ENCODE measurements at places on chromosomes 11 and 22.

DNA sequence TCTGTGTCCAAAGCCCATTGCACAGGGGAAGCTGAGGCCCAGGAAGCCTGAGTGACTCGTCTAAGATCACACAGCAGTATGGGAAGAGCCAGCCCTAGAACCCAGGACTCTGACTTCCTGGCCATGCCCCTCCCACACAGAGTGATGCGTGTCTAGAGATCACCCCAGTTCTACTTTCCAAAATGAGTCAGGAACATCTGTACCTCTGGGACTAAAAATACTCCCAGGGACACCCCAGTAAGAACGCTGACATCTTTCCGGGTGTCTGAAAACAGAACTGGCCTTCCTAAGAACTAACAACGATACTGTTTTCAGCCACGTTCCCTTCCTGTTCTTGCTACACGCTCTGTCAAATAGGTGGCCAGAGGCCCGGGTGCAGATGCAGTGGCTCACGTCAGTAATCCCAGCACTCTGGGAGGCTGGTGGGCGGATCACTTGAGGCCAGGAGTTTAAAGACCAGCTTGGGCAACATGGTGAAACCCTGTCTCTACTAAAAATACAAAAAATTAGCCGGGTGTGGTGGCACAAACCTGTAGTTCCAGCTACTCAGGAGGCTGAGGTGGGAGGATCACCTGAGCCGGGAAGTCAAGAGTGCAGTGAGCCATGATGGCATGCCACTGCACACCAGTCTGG, 21.7 kb upstream of the PDGFB start:
- no peak for DNase-seq

GRCh38 chr11:45964911-45965389, 42.5 kb downstream of the LARGE2 start:
- DNase-seq: peak; percentile 63

GRCh38 chr11:1532014-1532586, 40.0 kb downstream of the DUSP8 start:
- DNase-seq: no peak

DNA sequence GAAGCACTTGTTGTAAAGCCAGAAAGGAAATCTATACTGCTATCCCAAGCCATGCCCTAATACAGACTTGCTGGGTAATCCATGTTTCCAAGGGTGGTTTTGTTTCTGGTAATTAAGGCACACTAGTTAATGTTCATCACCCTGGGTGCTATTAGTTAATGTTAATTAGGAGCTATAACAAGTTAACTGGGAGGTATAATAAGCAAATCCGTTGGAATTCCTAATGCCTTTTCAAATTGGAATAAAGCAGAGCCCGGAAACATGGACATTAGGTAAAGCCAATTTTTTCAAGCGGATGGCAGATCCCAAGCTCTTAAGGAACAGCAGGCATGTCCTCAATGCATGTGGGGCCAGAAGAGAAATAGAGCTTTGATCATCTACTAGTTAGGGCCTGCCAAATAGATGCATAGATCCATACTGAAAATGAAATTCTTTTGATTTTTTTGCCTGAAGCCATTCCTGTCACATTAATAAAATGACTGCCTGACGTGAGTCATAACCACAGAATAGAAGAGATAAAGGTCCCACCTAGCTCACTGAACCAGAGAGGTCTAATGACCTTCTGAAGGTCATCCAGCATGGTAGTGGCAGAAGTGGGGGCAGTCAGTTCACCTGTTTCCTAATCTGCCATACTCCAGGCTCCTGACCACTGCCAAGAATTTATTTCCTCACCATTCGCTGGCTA, 28.5 kb upstream of the CCDC34 start:
- no peak for DNase-seq

GRCh38 chr11:95557376-95557775, 232.2 kb downstream of the FAM76B start:
- DNase-seq: no peak

- DNase-seq: no peak
These were observed 907.7 kb downstream of the BRD1 start for GRCh38 chr22:48919851-48920589.

DNA sequence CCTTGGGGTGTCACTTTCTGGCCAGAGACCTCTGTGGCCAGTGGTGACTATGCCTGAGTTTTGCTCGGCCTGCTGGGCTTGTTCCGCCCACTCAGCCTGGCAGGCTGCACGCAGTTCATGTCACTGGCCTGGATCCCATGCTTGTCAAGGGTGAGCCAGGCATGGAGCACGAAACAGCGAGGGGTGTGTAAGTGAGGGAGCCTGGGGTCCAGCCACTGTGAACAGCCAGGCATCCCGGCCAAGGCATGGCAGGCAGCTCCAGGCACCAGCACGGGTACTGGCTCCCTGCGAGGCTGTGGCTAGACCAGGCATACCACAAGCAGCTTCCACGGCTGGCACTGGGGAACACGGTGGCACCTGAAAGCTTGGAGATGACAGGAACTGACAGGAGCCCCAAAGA, 214.3 kb downstream of the LRRC4C start:
- DNase-seq: no peak

- DNase-seq: no peak
These were observed 86.1 kb upstream of the PARVA start for GRCh38 chr11:12291313-12291712.

GRCh38 chr11:115361025-115361424, 143.2 kb downstream of the CADM1 start:
- DNase-seq: no peak

DNA sequence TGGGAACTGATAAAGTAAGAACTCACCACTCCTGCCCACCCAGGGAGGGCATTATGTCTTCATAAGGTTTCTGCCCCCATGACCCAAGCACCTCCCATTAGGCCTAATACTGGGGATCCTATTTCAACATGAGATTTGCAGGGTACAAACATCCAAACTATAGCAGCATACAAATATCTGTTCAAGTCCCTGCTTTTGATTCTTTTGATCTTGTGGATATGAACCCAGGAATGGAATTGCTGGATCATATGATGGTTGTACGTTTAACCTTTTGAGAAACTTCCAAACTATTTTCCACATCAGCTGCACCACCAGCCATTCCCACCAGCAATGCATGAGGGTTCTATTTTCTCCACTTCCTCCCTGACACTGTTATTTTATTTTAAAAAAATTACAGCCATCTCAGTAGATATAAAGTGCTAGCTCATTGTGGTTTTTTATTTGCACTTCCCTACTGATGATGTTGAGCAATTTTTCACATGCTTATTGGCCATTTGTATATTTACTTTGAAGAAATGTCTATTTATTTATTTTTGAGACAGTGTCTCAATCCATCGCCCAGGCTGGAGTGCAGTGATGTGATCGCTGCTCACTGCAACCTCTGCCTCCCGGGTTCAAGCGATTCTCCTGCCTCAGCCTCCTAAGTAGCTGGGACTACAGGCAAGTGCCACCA, 7.1 kb upstream of the ATG16L2 start:
- DNase-seq: peak; percentile 69

GRCh38 chr11:65429724-65430405, 7.3 kb downstream of the NEAT1 start:
- peak; percentile 54 for DNase-seq

DNA sequence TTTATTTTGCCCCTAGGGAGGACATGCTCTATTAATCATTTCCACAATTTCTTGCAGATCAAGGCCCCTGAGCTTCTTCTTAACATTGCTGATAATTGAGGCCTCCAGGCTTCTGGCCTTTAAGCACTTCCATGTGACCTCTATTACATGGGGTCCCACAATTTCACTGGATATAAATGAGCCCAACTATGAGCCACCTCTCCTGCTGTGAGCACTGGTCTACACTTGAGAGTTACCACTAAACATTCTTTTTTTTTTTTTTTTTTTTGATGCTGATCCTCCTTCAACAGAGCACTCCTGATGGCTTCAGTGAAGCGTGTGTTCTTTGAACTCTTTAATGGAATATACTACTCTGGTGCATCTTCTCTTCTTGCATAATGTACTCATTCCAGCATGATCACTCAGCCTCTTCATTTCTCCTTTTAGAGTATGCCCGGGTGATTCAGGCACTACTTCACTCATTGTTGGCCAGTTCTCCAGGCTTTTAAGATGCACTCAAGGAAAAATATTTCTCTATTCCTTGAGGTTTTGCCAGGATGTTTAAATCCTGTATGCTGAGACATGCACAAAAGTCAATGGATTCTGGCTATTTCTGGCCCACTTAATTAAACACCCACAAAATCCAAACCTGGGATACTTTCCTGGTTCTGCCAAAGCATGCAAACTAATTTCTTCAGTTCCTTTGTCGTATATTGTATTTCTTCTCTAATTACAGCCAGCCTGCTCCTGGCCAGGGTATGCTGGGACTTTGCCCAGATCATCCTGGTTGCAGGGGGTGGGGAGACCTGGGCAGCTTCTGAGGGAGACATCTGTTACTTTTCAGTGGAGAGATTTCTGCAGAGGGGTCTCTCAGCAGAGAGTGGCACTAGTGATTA, 257.8 kb upstream of the LUZP2 start:
- DNase-seq: no peak

- DNase-seq: peak; percentile 9
These were observed 3.4 kb downstream of the TENM4 start for GRCh38 chr11:79437278-79437980.

- DNase-seq: no peak
These were observed 14.7 kb downstream of the STX3 start for GRCh38 chr11:59769828-59770227.

DNA sequence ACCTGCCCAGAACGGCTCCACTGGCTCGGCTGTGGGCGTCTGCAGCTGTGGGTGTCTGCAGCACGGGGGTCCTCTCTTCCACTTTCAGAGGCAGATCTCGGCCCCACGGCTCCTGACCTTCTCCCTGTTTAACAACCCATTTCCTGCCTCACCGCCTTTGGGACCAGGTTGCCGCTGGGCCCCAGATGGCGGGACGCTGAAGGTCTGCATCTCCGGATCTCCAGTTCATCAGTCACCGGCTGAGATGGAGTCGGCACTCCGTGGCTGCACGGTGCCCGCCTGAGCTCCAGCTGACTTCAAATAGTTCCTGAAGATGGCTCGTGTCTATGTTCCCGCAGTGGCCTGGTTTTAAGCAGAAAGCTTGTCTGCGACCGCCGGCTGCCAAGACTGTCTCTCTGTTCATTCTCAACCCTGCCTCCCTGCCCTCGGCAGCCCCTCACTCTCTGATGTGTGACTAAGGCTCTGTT, 475.9 kb downstream of the BRD1 start:
- DNase-seq: no peak

GRCh38 chr11:78802058-78802761, 227.5 kb upstream of the NARS2 start:
- DNase-seq: no peak

GRCh38 chr22:47784367-47784983, 1022.0 kb downstream of the TBC1D22A start:
- DNase-seq: no peak

GRCh38 chr11:17388609-17389210, at the start of gene KCNJ11:
TSS of gene KCNJ11 (minus strand) at chr11:17388659. CDS start at chr11:17388091, 568 bp downstream.
- no peak for DNase-seq

DNA sequence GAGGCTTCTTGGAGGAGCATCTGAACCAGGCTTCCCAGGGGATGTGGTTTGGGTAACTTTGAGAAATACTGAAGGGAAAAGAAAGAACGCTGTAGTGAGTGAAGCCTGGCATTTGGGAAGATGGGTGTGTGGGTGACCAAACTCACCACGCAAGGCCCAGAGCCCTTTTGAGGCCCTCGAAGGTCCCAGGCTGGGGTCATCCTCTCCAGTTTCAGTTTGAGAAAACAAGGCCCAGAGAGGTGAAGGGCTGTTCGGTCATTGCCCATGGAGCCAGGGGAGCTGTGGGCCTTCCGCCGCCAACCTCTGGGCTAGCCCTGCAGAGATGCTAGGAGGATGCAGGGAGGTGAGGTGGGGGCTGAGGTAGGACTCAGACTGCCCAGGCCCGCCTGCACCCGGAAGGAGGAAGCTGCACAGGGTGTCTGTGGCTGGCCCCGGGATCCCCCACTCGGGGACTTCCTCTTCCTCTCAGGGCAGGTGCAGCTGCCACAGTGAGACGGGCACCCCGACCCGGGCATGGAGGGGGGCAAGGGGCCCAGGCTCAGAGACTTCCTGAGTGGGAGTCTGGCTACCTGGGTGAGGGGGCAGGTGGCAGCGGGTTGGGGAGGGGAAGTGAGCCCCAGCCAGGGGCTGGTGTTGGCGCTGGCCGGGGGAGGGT, at the start of gene CCDC88B:
Gene CCDC88B (plus strand): TSS at position 451 of the 655 bp plus-strand sequence. CDS start 63 bp downstream, at position 514.
- no peak for DNase-seq

- DNase-seq: no peak
These were observed 52.4 kb downstream of the LGR4 start for GRCh38 chr11:27420217-27420616.

DNA sequence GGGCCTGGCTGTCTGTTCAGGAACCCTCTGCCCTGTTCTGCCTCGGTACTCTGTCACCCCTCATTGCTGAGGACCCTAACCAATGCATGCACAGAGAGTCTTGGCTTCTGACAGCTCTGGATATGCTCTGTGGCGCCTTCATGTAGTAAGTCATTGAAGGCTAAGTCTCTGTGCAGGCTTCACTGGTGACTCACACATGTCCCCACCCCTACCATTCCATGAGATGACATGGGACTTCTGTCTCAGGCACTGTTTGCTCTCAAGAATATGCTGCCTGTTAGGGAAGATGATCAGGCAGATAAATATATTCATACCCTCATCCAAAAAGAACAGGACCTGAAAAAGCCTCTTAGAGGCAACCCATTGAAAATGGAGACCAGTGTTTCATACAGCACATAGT, 43.6 kb upstream of the HORMAD2 start:
- DNase-seq: no peak

- no peak for DNase-seq
These were observed 46.1 kb upstream of the BLID start for GRCh38 chr11:122162095-122162494.

- DNase-seq: no peak
These were observed 3.9 kb upstream of the RAB38 start for GRCh38 chr11:88179141-88179540.

GRCh38 chr11:107151579-107151978, 133.3 kb upstream of the GUCY1A2 start:
- no peak for DNase-seq

DNA sequence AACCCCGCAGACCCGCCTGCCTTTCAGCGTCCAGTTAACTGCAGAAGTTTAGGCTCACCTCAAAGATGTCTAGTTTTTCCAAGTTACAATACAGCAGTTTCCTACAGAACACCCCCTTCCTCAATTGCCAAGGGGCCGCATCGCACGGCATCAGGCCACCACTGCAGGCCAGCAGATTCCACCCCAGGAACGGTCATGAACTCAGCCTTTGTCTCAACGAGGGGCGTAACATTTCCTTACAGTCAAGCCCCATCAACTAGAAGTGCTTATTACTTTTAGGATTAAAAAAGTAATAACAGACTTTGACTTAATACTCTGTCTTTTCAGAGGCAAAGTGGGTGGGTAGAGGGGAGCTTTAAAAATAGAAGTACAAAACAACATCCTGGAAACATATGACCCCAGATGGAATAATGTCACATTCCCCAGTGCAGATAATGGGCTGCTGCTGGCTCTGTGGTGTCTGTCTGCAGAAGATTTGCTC, 36.3 kb downstream of the PPP2R1B start:
- DNase-seq: no peak

- DNase-seq: no peak
These were observed 1385.0 kb downstream of the TBC1D22A start for GRCh38 chr22:48147404-48147803.

GRCh38 chr22:37824674-37825641, 1.8 kb downstream of the GALR3 start:
- DNase-seq: no peak

Measured in NCI-H460 (cell line).